RKO (cell line): ENCODE measurements at places on chromosomes 12 and 14.

- DNase-seq, result peak; percentile 63
These were observed 75.4 kb upstream of the FKBP4 start for GRCh38 chr12:2719392-2719791.

GRCh38 chr14:51507906-51508511 is 143.7 kb upstream of the FRMD6 start:
- DNase-seq, result no peak

DNA sequence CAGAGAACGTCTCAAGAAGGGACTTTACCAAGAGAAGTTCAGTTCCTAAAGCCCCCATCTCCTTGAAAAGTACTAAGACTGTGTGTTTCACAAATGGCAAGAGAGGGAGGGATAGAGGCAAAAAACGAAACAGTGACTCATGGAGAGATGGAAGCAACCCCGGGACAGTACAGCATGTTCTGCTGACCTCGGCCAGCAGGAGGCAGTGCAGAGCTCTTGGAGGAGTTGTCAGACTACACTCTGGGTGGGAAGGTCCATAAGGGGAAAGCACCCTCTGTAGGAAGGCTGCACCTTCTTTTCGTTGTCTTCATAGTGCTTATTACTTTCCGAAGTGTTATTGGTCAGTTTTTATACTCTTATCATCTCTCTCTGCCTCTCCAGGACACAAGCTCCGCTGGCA is 525.2 kb upstream of the CCDC196 start:
- DNase-seq, result peak; percentile 19

GRCh38 chr12:79988368-79988767 is 53.5 kb upstream of the PPP1R12A start:
- DNase-seq, result no peak

- DNase-seq, result no peak
These were observed 18.8 kb downstream of the RTRAF start for GRCh38 chr14:52008136-52008535.

DNA sequence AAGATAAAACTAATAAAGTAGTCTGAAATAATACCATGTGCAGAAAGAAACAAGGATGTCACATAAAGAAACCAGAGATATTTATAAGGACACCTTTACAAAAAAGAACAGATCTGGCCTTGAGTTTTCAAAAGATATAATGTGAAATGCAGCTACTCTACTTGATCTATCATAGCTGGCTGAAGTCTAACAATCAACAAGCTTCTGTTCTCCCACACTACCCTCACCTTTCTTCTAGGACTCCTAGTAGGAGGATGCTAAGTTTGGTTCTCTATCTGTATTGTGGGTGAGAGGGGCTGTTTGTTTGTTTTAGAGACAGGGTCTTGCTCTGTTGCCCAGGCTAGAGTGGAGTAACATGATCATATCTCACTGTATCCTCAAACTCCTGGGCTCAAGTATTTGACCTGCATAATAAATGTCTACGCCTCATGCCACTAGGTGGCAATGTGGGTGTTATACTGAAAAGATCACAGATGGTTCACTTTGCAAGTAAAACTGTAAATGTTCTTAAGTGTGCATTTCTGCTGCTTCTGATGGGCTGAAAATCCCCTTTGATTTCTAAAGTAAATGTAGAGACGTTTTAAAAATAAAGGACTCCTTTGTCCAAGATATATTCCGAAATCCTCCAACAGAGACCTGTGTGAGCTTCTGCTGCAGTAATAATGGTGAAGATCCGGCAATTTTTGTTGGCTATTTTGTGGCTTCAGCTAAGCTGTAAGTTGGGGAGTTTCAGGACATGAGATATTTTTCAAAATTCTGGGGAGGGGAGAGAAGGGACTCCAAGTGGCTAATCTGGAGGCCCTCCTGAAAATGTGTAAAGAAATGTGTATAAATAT is 269.3 kb downstream of the DAD1 start:
- peak; percentile 65 for DNase-seq

GRCh38 chr12:56840922-56841321 is 77.8 kb downstream of the HSD17B6 start:
- peak; percentile 9 for DNase-seq

- DNase-seq, result no peak
These were observed 215.8 kb upstream of the NOS1 start for GRCh38 chr12:117577122-117577657.

DNA sequence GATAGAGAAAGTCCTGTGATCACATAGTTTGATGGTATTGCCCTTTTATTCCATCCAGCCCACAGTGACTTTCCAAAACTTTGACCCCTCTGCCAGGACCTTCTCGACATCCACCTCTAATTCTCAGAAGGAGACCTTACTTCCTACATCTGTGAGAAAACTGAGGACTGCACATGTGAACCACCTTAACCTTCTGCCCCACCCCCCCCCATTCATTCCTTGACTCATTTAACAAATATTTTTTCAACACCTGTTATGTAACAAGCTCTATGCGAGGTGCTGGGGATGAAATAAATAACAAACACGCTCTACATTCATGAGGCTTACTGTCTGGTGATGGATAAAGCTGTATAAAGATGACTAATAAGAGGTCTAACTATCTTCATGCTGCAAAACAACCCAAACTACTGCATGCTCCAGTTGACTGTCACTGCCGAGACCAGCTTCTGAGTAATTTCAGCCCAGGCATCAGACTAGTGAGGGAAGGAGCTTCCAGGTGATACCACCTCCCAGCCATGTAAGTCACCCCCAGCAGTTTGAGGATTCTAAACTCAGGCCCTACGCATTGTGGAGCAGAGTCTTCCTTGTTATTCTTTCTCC is 1.9 kb upstream of the HAL start:
- DNase-seq, result no peak

- DNase-seq, result peak; percentile 55
These were observed 26.3 kb downstream of the CMA1 start for GRCh38 chr14:24481622-24482324.

DNA sequence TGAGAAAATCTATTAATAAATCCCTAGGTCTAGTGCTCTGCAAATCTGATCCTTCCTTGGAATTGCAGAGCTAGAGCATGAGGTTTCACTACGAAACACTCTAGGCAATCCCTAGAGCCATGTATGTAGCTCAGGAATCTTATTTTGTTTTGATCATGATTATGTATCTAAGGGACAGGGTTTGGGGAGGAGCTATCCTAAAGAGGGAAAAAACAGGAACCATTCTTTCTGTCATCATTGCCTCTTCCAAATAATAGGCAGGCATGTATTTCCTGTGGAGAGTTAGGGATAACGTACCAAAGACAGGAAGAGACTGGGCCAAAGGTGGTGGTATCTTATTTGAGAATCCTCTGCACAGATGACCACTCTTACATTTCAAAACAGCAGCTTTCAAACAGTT is 88.8 kb upstream of the GTF2A1 start:
- no peak for DNase-seq

DNA sequence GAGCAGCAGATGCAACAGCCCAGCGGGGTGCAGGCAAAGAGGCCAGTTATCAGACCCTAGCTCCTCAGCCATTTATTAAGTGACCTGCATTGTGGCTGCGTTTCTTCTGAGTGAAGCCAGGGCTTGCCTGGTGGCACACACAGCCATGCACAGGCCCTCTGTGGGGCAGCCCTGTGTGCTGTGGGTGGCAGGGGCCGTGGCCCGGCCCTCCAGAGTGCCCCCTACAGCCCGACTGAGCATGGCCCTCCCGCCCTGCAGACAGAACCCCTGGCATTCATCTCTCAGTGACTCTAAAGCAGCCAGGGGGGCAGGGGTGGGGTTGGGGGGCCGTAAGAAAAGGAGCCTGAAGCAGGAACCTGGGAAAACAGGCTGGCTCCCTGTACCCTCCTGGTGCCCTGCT is 226.0 kb upstream of the PWP1 start:
- no peak for DNase-seq

GRCh38 chr14:36129181-36129580 is 47.3 kb downstream of the PTCSC3 start:
- DNase-seq, result no peak

DNA sequence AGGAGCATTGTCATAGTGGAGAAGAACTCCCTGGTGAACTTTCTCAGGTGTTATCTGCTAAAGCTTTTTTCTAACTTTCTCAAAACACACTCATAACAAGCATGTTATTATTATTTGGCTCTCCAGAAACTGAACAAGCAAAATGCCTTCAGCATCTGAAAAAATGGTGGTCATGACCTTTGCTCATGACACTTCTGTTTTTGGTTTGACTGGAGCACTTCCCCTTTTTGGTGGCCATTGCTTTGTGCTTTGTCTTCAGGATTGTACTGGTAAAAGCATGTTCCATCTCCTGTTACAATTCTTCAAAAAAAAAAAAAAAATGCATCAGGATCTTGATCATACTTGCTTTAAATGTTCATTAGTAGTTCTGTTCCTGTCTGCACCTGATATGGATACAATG is 1241.6 kb upstream of the USP15 start:
- no peak for DNase-seq

GRCh38 chr14:61121355-61121787 is 140.3 kb downstream of the SLC38A6 start:
- no peak for DNase-seq

DNA sequence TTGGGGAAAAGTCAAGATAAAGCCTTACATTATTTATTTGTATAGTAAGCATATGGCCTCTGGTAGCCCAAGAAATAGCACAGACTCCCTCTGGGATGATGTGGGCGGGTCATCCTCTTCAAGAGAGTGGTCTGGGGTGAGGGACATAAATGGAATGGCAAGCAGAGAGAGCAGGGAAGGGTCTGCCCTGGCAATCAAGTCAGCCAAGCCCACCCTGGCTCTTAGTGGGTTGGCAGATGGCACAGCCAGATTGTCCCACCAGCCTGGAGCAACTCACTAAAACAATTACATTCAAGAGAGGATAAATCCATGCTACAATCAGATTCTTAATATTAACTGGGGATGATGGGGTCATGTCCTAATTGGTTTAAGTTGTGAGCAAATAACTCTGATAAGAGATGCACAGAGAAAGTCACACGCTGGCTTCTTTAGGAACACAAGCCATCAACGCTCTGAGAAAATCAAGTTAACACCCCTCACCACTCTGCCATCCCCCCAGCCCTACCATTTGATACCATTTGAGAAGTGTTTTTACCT is 2.8 kb upstream of the PELI2 start:
- DNase-seq, result no peak

DNA sequence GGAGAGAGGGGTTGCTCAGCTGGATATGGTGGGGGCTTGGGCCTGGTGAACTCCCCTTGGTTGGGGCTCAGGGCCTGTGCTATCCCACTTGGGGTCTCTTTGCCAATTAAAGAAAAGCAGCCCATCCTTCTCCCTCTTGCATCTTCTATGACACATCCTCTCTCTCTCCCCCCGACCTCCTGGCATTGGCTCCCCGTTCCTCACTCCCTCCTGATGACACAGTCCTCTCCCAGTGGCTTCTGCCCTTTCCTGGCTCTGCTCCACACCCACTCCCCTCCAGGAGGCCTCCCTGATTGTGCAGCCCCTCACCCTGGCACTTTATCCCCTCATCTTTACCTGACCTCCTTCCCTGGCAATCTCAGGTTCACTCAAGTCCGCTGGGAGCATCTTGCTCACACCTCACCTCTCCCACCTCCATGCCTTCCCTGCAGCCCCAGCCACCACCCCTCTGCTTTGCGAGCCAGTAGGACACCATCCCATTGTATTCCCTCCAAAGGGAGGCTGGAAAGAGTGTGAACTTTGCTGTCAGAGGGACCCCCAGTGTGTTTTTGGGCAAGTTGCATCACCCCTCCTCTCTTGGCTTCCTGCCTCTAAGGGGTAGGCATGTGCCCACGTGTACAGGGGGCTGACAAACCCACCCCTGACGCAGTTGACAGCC is 10.7 kb downstream of the KRT80 start:
- no peak for DNase-seq

DNA sequence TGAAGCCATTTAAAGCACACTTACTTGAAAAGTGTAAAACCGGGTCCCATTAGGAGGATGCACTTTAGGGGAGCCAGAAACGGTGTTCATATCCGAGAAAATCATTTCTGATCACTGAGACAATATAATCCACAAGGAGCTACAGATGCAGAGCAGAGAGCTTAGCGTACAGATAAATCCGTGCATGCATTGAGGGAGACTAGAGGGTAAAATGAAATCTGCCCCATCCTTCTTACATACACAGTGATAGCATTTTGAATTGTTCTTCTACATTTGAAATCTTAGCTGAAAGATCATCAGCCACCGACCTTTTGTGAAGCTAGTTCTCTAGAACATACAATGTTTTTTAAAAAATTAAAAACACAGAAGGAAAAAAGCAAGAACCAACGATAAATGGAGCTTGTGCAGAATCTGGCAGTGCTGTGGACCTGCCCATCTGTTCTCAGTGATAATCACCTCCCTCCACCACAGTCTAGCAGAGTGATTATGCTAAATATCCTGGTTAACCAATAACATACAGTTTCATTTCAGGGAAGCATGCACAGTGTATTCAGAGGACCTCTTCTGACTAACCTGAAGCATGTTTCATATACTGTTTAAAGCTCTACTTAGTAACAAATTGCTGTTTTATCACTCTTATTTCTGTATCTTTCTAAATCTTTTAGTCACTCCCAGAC is 161.1 kb downstream of the PPFIA2 start:
- DNase-seq, result no peak

DNA sequence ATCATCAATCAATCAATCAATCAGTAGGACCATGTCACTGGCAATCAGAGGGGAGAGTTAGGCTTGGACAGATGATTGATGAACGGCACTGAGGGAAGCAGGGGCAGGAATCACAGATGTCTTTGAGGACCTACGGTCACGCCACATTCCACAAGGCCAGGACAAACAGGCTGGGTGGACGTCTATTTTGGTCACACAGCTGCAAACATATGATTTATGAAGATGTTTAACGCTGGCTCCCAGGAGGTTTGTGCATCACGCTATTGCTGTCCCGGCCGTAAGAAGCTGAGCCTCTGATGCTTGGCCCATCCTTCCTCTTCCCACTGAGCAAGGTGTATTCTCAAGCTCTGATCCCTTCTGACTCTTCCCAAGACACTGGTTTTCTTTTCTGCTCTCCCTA is 160.8 kb downstream of the FOXN3 start:
- DNase-seq, result no peak

DNA sequence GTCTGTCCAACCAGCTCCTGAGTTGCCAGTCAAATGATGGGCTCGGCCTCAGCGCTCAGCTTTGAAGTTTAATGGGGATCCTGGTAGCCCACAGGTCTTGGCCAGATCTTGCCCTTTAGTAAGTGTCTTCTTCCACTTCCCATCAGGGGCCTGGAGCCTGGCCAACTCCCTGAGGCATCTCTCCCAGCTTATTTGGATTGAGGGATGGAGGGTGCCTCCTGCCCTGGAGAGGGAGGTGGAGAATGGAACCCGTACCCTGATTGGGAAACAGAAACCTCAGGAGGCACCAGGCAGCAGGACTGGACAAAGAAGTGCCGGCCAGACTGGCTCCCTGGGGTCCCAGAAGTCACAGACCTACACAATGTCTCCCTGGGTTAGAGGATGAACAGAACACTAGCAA is 40.5 kb upstream of the LTBP2 start:
- no peak for DNase-seq

GRCh38 chr12:63440048-63440447 is 228.2 kb downstream of the DPY19L2 start:
- no peak for DNase-seq

DNA sequence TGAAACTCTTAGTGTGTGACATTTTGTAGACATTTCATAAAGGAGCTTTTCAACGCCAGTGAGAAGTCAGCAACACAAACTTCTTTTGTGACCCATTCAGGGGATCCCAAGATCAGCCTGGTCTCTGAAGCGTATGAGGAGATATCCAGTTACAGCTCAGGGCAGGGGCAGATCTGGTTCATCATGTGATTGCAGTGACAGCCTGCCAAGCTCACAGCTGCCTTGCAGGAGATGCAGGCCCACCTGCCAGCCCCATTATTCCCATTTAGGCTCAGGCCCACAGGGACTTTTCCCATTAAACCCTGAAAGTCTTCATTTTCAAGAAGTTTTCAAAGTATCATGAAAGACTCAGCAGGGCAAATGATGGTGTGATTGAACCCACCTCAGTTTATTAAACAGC is 38.3 kb downstream of the SRGAP1 start:
- no peak for DNase-seq
